ENCODE measurements at places on chromosomes 2 and 18.

GRCh38 chr2:67876176-67876575 lies 186.6 kb downstream of the C1D start:
- DNase-seq: no peak

DNA sequence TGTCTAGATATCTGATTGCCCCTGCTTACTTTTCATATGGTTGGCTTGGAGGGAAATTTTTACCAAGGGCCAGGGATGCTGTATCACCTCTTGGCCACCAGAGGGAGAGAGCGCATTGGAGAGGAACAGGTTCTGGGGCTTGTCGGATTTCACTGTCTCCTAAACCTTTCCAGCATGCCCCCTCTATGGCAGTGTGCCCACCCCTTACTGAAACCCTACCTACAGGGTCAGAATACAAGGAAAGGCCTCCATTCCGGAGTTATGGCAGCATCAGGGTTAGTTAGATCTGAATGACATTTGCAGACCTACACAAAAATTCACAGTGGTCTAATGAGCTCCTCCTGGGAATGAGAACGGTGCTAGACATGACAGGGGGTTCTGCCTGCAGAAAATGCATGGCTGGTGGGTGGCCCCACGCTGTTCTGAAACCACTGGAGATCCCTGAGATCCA lies 5.8 kb downstream of the SLC14A2 start:
- peak; percentile 41 for DNase-seq

GRCh38 chr18:22690556-22690955 lies 242.6 kb upstream of the RBBP8 start:
- no peak for DNase-seq

- no peak for DNase-seq
Observed at GRCh38 chr2:61811821-61812220, 42.0 kb downstream of the FAM161A start.

GRCh38 chr2:124261456-124261855 lies 236.4 kb downstream of the CNTNAP5 start:
- DNase-seq: no peak

DNA sequence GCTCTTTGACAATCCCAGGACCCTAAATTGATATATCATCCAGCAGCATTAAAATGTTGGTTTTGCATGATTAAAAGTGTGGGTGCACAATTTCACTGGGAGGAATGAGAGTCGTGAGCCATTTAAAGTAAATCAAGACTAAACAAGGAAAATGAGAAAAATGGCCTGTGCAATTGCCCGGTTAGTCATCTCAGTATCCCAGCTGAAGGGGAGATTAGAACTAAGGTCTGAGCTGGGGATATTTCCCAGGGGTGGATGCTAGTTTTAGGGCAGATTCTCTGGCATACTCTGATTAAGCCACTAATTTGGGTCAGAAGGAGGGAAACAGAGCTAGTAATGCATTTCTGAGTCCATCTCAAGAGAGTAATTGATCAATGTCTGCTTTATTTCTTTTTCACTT lies 177.2 kb downstream of the EN1 start:
- DNase-seq: peak; percentile 34

GRCh38 chr2:69482471-69482870 lies 45.2 kb upstream of the NFU1 start:
- no peak for DNase-seq

DNA sequence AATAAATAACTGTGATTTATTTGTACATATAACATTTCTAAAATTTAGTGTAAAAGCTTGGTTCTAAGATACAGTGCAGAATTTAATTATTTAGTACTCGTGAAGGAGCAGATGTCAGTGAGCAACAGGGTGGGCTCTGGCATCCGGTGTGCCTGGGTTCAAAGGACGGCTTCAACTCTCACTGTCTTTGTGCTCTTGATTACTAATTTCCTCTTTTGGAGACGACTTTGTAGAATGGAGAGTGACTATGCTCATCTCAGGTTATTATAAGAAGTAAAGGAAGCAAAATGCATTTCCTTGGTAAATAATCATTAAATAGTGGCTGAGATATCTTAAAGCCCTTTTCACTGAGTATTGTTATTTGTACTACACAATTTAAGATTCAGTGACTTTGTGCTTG lies 271.7 kb downstream of the ASXL3 start:
- no peak for DNase-seq

GRCh38 chr2:166539340-166540162 lies 45.5 kb upstream of the SCN7A start:
- DNase-seq: peak; percentile 66

DNA sequence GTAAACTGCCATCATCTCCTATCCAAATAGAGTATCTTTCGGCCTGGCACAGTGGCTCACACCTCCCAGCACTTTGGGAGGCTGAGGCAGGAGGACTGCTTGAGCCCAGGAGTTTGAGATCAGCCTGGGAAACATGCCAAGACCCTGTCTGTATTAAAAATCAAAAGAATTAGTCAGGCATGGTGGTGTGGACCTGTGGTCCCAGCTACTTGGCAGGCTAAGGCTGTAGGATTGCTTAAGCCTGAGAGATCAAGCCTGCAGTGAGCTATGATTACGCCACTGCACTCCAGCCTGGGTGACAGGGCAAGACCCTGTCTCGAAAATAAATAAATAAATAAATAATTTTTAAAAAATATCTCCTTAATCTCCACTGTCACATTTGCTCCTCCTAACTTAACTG lies 14.7 kb upstream of the ARPC2 start:
- DNase-seq: no peak
